ENCODE measurements at places on chromosomes 11 and 22. TPM values are rescaled to one million over a fixed set of nuclear protein-coding genes. Genes with fewer than 3 reads are reported as not detected.

The PATE4 gene
- total RNA-seq, result not detected

The OMP gene
- total RNA-seq, result not detected

The BID gene
- 9.0 TPM for total RNA-seq

The UCP3 gene
- total RNA-seq, result 0.65 TPM

The CHADL gene
- 1.5 TPM for total RNA-seq

The MIAT gene
- total RNA-seq, result 0.78 TPM

The OR52A1 gene
- total RNA-seq, result not detected

The MN1 gene
- 14.7 TPM for total RNA-seq

The FAM227A gene
- total RNA-seq, result 3.1 TPM

The RCOR2 gene
- total RNA-seq, result 0.97 TPM

The RIMBP3C gene
- total RNA-seq, result 0.32 TPM

The PLAAT2 gene
- not detected for total RNA-seq

The PDGFB gene
- 0.32 TPM for total RNA-seq

The BARX2 gene
- total RNA-seq, result not detected
